ENCODE measurements at places on chromosomes 11 and 22.

GRCh38 chr11:116192509-116193210 lies 580.1 kb downstream of the BUD13 start:
- no peak for DNase-seq

GRCh38 chr11:111403051-111403726 lies 24.1 kb upstream of the POU2AF1 start:
- no peak for DNase-seq

- peak; percentile 43 for DNase-seq
Measured at GRCh38 chr11:41878095-41878494, 418.6 kb upstream of the LRRC4C start.

DNA sequence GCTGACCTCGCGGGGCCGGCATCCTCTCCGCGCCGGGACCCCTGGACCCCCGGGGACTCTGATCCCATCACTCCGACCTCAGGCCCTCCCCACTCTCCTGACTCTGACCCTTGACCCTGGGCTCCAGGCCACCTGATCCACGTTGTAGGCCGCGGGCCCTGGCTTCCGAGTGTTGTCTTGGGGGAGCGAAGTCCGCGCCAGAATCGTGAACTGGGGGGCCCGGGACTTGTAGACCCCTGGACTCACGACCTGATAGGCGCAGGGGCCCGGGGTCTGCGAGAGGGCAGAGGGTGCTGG lies 716 bp upstream of the TYMP start:
- DNase-seq = no peak

- no peak for DNase-seq
Measured at GRCh38 chr11:118697346-118697745, 17.9 kb upstream of the TREH start.

DNA sequence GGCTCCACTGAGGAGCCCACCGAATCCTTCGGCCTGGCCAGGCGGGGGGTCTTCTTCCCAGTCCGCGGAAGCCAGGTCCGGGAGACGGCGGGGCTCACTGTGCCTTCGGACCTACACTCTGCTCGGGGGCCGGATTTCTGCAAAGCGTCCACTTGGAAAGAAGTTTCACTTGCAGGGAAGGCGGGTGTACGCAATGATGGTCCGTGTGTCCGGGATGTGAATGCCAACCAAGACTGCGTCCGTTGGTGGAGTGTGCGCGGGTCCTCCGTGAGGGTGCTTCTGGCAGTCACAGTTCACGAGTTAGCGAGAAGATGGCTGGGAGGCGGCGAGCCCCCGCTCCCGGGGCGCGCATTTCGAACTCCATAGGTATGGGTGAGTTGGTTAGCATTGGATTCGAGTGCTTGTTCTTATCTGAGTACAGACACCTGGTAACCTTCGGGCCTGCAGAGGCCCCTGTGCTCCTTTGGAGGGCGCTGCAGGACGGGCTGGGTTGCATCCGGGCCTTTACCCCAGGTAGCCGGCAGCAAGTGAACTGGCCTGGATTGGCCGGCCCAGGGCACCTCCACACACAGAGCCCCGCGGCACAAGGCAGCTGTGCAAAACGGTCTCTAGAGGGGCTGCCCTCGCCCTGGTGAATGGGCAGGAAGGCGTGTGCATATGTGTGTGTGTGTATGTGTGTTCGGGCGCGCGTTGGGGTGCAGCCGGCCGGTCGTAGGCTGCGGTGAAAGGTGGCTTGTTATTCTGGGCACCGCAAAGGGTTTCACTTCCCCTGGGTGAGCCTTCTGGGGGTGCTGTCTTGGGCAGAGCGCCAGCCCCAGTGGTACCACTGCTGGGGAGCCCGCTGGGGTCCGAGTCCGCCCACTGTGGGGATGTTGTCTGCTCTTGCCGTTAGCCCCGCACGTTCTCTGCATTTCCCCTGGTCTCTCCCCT lies 13.3 kb upstream of the CYP2R1 start:
- DNase-seq = peak; percentile 35

DNA sequence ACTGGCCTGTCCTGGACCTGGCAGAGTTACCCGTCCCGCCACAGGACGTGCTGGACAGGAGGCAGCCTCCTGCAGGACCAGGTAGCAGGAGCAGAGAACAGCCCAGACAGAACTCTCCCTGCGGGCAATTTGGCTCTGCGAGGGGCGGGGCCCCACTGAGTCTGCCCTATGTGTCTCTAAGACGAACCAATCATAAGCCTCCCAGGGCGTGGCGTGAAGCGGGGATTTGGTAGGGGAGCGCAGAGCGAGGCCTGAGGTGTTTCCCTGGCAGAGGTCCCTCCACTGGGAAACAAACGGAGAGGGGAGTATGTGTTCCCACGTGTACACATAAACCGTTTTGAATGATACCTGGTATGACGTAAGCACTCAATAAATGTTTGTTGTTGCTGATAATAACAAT lies 7.4 kb downstream of the CD82 start:
- no peak for DNase-seq

DNA sequence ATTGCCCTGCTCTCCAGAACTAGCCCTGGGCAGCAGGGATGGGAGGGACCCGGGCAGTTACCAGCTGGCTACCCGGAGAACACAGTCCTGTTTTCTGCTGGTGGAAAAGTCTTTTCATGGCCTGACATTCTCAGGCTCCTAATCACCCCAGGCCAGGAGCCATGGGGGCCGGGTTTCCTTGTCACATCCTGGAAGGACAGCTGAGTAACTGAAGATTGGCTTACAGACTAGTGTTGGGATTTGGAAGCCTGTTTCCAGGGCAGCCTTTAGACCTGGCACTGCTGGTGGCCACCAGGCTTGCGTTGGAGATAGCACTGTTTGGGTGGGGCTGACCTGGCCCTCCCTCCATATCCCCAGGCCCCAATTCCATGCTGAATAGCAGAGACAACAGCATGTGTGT lies 349.0 kb downstream of the CTTN start:
- no peak for DNase-seq

- peak; percentile 2 for DNase-seq
Measured at GRCh38 chr11:93248602-93249001, 50.8 kb upstream of the SLC36A4 start.

- no peak for DNase-seq
Measured at GRCh38 chr22:22348127-22348814, 103.7 kb downstream of the VPREB1 start.

DNA sequence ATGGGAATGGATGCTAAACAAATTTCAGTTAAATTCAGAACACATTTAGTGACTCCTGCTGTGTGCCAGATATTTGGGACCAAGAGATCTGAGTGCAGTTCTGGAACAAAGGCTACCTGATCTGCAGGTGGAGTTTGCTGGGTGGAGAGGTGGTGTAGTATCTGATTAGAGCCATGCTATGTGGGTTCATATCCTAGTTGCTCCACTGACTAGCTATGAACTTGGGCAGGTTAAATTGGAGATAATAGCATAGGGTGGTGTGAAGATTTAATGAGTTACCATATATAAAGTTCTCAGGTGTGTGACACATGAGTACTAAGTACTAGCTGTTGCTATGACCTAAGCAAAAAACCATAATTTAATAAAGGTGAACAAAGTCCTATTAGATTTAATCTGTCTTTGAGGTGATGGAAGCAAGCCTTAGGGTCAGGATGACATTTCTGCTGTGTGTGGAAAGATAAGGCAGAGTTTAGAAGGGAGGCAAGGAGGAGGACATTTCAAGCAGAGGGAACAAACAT lies 2.1 kb downstream of the ENDOD1 start:
- DNase-seq = no peak

GRCh38 chr11:11415901-11416300 lies 62.9 kb upstream of the CSNK2A3 start:
- DNase-seq = peak; percentile 69

- no peak for DNase-seq
Measured at GRCh38 chr22:44182588-44183286, 2.0 kb downstream of the PARVG start.

GRCh38 chr22:50399751-50400331 lies 56.7 kb downstream of the PPP6R2 start:
- DNase-seq = peak; percentile 45

GRCh38 chr11:116782728-116783127 lies 5.1 kb downstream of the ZPR1 start:
- DNase-seq = peak; percentile 50

- peak; percentile 99 for DNase-seq
Measured at GRCh38 chr11:46248289-46249102, 29.0 kb upstream of the CREB3L1 start.

DNA sequence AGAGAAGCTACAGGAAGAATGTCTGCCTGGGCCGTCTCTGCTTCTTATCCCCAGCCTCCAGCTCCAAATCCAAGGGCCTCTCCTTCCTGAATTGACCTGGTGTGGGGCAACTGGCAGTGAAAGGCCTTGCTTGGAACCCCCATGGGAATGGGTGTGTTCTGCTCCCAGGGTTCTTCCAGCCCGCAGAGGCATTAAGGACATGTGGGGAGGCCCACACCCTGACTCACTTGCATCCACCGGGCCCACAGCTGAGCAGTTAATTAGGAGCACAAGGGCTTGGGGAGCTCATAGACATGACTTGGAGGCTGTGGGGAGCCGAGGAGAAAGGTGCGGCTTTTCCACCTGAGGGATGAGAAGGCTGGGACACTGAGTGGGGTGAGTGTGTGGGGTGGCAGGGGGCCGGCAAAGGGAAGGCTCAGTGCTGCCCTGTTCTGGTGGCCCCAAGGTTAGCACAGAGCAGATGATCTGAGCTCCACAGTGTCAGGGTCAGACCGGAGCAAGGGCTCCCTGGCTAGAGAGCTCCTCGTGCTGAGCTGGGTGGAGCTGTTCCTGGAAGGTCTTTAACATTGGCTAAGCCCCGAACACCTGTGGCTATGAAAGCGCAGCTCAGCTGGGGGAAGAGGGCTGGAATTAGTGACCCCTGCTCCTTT lies 64.5 kb upstream of the NECTIN1 start:
- no peak for DNase-seq

GRCh38 chr22:39446239-39446721 lies 10.5 kb upstream of the MGAT3 start:
- DNase-seq = no peak

- peak; percentile 76 for DNase-seq
Measured at GRCh38 chr11:102924851-102925380, 30.6 kb downstream of the MMP13 start.

DNA sequence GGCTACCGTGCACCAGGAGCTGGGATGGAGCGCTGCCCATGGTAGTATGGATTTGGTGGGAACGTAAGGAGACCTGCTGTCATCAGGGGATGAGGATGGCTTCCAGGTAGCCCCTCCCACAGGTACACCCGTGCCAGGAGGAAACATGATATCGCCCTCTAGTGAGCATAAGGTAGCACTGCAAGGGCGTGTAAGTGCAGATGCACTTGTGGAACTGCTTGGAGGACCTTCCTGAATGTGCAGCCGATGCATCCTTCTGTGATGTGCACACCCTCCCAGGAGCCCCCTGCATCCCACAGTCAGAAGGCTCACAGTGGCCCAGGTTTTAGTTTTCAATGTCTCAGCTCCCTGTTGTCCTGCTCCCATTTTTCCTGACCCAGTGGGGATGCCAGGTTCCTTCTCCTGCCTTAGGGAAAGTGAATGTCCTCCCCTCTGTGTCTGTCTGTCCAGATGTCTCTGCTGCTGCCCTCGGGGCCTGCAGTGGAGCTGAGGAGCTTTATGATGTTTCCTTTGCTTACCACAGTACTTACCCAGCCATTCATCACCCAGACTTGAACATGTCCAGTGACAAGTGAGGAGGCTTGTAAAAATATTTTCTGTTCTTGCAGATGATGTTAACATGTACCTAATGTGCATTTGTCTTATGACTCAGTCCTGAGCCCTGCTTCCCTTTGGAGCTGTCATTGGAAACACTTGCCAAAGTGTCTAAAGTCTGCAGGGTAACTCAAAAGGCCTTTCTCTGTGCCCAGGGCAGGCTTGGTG lies 49.2 kb downstream of the DBX1 start:
- DNase-seq = peak; percentile 99

DNA sequence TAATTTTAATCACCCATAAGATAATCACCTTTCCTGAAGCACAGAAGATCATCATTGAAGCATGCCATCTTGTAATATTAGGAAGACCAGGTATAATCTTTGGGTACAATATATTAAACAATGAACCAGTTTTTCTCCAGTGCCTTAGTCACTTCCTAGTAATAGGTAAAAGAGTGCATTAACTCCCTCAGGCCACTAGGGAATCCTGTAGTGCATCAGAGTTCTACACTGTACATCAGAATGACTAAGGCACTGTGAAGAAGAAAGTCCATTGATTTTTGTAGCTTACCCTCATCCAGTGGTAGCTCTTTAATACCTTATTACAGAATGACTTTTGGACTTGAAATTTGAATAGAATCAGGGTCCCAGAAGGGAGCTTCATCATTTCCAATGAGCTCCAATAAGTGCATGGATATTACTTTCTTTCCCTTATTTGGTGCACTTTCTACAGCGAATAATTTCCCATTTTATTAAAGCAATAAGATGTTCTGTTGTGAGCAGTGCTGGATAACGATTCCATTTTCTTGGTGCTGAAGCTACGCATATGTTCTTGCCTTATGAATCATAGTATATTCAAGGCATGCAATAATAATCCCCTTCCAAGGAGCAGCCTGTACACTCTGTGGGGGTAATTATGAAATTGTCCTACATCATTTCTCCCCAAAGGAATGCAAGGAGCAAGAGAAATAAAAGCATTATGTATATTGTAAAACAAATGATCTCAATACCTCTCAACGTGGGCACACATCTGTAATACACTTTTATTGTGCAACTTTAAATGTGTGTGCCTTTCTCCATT lies 4.7 kb downstream of the C11orf87 start:
- no peak for DNase-seq

- DNase-seq = peak; percentile 63
Measured at GRCh38 chr11:66313321-66314185, 3.3 kb downstream of the CD248 start.

GRCh38 chr11:2899080-2899783 lies 13.7 kb upstream of the CDKN1C start:
- peak; percentile 29 for DNase-seq

DNA sequence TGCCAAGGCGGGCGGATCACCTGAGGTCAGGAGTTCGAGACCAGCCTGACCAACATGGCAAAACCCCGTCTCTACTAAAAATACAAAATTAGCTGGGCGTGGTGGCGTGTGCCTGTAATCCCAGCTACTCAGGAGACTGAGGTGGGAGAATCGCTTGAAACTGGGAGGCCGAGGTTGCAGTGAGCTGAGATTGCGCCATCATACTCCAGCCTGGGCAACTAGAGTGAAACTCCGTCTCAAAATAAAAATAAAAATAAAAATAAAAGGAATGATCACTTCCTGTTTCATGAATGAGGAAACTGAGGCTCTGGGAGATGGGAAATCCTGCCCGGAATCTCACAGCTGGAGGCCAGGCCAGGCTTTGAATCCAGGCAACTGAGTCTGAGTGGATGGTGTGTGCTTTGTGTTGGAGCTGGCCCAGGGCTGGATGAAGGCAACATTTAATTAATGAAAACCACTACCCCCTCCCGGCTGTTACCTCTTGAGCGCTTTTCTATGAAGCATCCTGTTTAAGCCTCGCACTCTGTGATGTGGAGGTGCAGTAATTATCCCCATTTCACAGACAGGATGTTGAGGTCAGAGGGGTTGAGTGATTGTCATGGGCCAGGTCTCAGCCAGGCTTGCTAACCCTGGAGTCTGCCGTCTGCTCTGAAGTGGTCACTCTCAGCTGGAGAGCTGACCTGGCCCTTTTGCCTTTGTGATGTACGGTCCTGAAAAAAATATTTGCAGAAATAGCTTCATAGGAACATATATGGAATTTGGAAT lies 27.8 kb downstream of the LRP5 start:
- DNase-seq = no peak

Measured in EH (cell line).